ENCODE measurements at places on chromosomes 6 and 20.

DNA sequence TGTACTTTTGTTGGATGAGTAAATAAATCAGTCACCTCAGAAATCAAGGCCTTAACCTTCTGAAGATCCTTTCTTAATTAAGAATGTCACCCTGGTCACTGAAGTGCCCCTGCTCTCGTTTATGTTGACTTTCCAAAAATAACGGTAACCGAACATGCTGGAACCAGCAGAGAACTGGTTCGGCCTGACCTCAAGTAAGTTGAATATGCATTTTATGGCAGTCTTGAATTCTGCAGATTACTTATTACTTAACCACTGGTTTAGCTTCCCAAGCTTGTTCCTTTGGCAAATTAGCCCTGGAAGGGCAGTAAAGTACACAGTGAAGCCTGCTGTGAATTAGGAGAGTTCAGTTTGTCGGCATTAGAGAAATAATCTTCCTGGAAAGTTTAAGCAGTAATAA lies 12.2 kb downstream of the MAPRE1 start:
- no peak for DNase-seq

DNA sequence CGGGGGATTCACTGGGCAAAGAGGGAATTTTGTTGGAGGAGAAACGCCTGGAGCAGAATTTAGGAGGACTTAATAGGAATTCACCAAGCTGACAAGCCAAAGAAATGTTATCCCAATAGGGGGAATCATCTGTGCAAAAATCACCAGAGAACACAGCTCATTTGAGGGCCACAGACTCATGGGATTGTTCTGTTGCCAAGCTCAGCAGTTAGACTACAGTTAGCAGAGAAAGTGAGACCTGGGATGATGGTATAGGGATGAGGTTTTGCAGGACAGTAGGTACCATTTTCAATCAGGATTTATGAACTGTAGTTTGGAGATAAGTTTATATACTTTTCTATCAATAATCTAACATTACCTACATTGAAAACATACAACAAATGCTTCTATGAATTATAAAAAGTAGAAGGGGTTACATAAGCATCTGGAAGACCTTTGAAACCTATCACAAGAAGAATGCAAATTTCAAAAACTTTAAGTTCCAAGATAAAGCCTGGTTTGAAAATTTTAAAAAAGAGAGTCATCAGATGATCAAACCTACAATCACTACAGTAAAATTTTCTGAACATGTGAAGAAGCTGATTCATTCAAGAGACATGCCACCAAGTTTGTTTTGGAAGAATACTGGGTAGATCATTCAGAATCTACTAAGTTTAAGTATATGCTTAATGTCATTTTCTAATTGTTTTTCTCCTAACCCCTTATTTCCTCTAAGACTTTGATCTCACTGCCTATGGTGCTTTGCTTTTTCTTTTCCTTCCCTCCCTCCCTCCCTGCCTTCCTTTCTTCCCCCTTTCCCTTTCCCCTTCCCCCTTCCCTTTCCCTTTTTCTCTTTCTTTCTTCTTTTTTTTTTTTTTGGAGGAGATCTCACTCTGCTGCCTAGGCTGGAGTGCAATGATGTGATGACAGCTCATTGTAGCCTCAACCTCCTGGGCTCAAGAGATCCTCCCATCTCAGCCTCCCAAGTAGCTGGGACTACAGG lies 81.5 kb downstream of the KIF13A start:
- no peak for DNase-seq

DNA sequence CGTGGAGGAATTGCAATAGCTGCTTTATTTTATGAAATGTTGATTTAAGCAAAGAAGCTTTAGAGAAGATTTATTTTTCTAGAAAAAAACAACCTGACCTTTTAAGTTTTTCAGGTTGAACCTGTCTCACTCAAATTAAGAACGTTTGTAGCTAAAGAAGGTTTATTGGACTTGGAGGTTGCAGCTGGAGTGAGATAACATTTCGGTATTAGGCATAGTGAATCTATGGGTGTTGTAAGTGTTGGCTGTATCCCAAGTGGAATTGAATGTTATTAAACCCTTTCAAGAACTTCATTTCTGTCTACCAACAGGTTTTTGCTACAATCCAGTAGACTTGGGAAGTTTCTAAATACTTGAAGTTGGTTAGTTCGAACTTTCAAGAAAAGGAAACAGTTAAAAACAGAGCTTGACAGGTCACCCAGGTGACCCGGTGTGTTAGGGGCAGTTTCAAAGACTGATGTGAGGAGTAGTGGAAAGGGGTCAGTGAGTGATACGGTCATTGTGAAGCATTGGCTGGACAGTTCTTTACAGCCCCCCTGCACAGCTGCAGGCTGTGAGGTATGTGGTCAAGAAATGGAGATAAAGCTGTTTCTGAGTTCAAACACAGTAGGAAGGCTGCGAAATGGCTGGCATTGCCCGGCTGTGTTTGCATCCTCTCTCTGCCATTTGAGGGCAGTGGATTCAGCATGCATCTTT lies 2.4 kb upstream of the TBCC start:
- DNase-seq = no peak

DNA sequence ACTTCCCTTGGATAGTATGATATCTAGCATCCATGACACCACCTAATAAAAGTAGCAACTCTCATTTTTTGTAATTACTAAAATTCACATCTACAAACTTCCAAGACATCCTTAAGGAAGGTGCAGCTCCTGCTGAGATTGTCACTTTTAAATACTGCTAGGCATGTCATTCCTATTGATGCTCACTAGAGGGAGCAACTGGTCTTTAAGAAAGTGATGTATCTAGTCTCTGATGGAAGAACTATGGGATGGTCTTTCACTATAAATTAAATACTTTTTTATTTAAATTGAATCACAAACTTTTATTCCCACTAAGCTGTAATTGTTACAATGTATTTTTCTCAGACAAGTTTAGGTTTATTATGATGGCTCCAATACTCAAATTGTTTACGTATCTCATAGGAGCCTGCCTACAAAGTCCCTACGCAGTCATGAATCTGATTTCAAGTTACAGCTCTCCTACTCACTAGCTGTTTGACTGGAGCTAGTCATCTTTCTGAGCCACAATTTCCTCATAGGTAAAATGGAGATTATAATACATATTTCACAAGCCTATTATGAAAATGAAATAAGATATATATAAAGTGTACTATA lies 8.1 kb upstream of the TSPYL1 start:
- DNase-seq = no peak

DNA sequence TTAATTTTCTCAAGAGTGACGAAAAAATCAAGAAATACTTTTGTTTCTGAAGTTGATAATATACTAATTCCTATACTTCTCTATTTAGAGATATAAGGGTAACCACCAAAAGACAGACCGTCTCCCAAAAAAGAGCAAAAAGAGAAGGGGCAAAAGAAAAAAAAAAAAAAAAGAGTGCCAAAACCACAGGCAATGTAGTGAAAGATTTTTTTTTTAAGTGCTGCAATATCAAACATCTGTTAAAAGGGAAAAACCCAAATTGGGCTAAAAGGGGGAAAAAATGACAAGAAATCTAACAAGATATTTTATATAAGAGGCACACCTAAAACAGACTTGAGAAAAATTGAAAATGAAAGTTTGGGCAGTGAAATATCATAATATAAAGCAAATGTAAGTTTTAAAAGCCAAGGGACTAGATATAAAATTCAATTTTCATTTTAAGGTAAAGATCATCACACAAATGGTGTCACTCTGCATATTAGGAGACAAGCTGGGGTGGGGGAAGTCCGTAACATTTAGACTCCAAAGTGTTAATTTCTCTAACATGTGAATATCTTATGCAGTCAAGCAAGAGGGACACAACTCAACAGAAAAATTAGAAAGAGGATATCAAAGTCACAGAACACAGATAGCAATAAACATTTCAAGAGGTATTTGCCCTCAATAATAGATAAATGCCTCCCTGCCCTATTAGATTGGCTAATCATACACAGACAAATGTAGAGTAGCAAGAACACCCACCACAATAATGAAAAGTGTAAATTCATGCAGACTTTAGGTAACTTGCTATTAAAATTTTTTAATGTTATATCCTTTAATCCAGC lies 9.1 kb downstream of the C6orf52 start:
- no peak for DNase-seq

DNA sequence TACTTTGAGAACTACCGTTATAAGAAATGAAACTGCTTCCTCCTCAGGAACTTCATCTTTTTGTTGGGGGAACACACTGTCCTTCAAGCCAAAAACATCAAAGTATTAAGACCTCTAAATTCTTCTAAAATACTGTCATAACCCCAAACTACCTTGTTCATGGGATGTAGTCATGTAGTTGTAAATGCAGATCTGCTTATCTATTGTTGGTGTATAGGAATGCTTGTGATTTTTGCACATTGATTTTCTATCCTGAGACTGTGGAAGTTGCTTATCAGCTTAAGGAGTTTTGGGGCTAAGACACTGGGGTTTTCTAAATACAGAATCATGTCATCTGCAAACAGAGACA lies 282.9 kb upstream of the RUNX2 start:
- no peak for DNase-seq
